ENCODE measurements at places on chromosomes 5 and 9.
A peak's percentile ranks its signal among the peaks of the same experiment; 100 is the strongest.

- no peak overlapping the region for H3K27ac ChIP-seq
- no peaks in the 10 kb centered on the region for H3K4me1 ChIP-seq
- no peak for DNase-seq
- peaks cover 2% of the 10 kb centered on the region for H3K36me3 ChIP-seq
- H3K4me3 ChIP-seq: no peak overlapping the region
These were observed 164.7 kb downstream of the GNAQ start for GRCh38 chr9:77866878-77867277.

- no peak overlapping the region for H3K4me3 ChIP-seq
- DNase-seq: no peak
- no peaks in the 10 kb centered on the region for H3K36me3 ChIP-seq
- H3K4me1 ChIP-seq: no peaks in the 10 kb centered on the region
- peaks cover 37% of the 10 kb centered on the region for H3K27me3 ChIP-seq
These were observed 41.7 kb downstream of the ADAMTS16 start for GRCh38 chr5:5181650-5182324.

DNA sequence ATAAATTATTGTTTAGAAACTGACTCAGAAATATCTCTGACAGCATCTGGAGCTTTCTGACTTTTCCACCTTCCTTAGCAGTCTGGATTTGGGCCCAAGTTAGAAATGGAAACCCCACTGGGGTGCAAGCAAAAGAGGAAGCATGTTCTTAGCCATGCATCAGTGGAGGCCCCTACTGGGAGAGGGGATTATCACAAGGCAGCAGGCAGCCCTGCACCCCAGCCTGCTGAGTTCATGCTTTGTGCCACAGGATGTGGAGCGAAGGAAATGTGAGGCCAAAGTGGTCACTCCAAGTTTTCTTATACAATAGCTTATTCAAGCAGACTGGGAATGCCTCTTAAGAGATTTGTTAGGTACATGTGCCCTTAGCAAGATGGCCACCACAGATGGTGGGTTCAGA is 146.5 kb upstream of the TLX3 start:
- DNase-seq: peak; percentile 33
- H3K36me3 ChIP-seq: no peaks in the 10 kb centered on the region
- no peaks in the 10 kb centered on the region for H3K4me1 ChIP-seq
- H3K27me3 ChIP-seq: peaks cover 43% of the 10 kb centered on the region
- no peak overlapping the region for H3K4me3 ChIP-seq
- no peak overlapping the region for H3K27ac ChIP-seq

DNA sequence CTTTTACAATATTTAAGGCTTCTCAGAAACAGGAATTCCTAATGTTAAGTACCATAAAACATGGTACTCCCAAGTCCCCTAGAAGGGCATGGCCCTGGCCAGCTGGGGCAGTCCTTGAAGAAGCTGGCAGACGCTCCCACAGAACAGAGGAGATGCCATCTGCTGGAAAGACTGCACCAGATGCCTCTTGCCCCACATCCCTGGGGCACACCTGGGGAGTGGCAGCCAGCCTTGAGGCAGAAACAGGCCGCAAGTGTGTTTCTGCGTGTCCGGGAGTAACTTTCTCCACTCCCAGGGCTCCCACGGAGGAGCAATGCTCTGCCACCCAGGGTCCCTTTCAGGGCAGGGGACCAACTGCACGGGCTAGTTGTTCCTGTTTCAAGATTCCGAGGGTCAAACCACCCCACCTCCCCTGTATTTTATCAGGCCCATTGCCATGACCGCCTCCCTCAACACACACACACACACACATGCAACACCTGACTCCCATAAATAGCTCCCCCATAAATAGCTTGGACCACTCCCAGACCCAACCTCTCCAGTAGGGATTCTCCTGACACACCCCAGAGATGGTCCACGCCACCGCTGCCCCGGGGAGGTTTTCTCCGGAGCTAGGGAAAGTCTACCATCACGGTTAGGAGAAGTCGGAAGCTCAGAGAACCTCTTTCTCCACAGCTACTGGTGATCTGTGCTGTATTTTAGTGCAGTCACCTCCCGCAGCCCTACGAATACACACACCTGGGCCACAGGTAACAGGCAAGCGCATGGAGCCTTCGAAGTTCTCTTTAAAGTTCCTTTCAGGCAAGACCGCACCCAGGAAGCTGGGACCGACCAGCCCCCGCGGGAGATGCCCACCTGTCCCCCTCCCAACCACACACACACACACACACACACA is 1.5 kb downstream of the SPOCK1 start:
- peaks cover 51% of the 10 kb centered on the region for H3K27me3 ChIP-seq
- no peak overlapping the region for H3K27ac ChIP-seq
- peaks cover 4% of the 10 kb centered on the region for H3K4me1 ChIP-seq
- DNase-seq: no peak
